Activated naive CD8-positive, alpha-beta T cell treated with anti-CD3 and anti-CD28 coated beads for 36 hours (primary cell): ENCODE measurements at places on chromosomes 4 and X. TPM values are rescaled to one million over a fixed set of nuclear protein-coding genes. Genes with fewer than 3 reads are reported as not detected.

- DNase-seq, result peak; percentile 69
These were observed 168.6 kb downstream of the PTTG2 start for GRCh38 chr4:38128478-38129459.

DNA sequence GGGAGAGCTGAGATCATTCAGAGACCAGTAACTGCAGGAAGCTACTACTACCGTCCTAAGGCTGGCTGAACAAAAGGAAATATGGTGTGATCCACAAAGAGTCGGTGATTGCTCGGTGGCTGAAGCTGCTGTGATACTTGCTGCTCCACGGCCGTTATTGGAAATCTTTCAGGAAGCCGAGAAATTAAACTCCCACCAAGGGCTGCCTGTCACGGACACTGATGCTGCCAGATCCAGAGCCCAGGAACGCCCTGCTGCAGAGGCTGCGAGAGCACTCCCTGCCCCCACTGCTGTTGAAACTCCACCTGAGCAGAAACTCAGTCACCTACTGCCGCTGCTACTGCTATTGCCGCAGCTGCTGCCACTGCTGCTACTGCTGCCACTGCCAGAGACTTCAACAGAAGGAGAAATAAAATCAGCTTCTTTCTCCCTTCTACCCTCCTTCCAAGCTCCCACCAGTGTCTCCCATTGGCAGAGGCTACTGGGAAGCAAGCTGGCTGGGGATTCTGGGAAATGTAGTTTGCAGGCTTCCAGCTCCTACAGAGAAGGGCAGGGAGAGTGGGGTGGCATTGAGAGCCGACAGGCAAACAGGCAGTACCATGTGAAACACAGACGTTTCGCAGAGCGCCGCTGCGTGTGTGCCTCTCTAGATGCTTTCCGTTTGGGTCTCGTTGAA, 126.0 kb upstream of the ENPP6 start:
- DNase-seq, result peak; percentile 39

- DNase-seq, result peak; percentile 14
These were observed at the start of gene ERVMER34-1 for GRCh38 chr4:52750819-52751486. ERVMER34-1 (minus strand) TSS chr4:52751425; CDS start chr4:52745520, 5,905 bp downstream.

The ZNF275 gene
- total RNA-seq, result 12.5 TPM

The MCUB gene
- 76.1 TPM for total RNA-seq

The PF4V1 gene
- not detected for total RNA-seq

The CTAG2 gene
- total RNA-seq, result 37.2 TPM
